ENCODE measurements at places on chromosomes 4 and X.

DNA sequence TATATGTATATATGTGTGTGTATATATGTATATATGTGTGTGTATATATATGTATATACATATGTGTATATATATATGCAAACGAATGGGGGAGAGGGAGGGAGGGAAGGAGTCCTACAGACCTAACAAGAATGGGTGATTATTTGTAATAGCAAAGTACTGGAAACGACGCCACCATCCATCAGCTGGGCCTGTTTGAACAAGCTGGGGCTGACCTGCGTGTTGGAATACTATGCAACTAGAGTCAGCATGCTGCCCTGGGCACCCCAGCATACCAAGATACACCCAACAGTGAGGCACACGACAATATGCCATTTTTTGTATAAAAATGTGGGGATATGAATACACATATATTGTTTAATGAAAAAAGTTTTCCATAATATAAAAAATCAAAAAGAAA is 21.6 kb upstream of the CCNQ start:
- DNase-seq, result no peak

DNA sequence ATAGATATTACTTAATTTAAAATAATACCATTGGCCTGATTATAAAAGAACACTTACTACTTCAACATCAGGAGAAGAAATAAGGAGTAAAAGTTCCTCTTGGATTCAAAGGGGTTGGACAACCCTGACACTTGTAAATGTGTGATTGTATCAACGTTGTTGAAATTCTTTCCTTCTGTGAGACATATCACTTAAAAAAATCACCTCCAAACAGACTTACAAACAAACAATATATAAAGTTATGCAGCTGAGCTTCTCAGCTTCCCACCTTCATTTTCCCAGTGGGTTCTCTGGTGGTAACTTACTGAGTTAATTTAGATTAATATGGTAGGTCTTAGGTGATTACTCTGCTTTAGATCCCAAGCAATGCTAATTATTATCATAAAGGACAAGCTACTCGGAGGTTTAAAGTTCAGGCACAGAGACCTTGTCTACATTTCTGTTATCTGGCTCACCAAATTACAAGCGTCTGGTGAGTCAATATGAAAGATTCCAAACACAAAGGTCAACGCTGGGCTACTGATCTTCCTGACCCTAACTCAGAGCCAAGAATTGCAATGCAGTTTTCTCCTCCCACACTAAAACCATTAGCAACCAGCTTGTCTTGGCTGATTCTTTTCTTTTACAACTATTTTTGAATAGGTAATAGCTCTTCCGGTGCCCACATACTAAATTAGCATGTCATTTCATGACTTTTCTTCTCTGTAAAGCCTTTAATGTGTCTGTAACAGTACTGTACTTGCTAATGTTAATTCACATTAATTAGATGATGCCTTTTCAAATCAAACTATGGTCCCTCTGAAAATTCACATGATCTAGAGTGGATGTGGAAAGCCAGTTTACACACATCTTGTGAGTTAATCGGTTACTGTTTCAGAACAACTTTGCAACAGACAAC is 157.6 kb downstream of the RASL11B start:
- DNase-seq, result no peak

DNA sequence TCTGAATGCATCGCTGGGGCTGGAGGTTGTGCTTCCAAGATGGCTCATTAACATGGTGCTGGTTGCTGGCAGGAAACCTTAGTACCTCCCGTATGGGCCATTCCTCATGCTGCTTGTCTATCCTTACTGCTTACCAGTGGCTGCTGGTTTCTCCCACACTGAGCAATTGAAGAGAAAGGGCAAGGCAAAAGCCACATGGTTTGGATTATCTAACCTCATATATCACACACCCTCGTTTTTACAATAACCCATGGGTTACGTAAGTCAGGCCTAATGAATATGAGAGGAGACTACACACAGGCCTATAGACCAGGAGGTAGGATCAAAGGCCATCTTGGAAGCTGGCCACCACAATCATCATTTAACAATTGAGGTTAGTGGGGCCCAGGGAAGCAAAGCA is 141.8 kb upstream of the EDNRA start:
- DNase-seq, result no peak

DNA sequence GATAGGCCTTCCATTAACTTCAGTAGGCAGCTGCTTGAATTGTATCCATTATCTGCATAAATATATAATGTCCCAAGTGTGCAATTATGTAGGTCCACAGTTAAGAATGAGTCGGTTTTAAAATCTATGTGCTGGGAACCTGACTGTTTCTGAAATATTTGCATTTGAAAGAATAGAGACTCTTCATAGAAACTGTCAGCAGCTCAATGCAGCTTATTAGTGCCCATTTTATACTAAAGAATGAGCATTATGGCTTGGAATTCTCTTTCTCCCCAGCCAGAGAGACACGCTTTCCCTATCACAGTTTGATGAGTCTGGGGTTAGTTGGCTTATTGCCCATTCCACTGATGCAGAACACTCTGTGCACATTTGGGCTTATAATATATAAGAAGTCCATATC is 202.0 kb upstream of the PCDH7 start:
- DNase-seq, result no peak

DNA sequence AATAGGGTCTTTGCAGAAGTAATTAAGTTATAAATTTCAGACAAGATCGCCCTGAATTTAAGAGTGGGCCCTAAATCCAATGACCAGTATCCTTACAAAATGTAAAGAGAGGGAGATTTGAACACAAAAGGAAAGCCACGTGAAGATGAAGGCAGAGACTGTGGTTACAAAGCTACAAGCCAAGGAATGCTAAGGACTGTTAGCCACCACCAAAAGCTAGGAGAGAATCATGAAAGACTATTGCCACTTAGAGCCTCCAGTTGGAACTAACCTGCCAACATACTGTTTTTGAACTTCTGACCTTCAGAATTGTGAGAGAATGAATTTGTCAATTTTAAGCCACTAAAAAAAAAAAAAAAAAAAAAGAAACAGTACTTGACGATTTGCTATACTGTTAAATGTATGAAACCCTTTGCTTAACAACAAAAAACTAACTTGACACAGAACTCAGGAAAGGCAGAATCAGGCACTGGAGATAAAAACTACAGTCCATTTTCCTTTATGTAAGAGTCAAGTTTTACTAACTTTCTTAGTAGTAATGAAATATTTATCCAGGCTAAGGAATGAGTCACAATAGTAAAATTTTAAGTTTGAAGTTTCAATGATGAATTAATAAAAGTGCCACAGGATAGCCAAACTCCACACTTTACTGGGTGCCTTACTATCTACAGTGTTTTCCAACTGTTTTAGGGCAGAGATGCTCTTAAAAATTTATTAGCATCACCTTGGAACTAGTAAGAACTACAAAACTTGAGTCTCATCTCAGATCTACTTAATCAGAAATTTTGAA is 25.1 kb downstream of the DHX15 start:
- no peak for DNase-seq

DNA sequence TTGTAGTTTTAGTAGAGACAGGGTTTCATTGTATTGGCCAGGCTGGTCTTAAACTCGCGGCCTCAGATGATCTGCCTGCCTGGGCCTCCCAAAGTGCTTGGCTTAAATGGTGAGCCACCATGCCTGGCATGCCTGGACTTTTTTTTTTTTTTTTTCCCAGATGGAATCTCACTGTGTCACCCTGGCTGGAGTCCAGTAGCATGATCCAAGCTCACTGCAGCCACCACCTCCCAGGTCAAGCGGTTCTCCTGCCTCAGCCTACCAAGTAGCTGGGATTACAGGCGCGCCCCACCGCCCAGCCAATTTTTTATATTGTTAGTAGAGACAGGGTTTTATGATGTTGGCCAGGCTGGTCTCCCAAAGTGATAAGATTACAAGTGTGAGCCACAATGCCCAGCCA is 8.4 kb downstream of the UBE2K start:
- DNase-seq, result no peak

GRCh38 chr4:153519687-153520086 is 53.5 kb downstream of the TMEM131L start:
- no peak for DNase-seq

GRCh38 chr4:143017210-143017609 is 167.5 kb upstream of the USP38 start:
- DNase-seq, result no peak

DNA sequence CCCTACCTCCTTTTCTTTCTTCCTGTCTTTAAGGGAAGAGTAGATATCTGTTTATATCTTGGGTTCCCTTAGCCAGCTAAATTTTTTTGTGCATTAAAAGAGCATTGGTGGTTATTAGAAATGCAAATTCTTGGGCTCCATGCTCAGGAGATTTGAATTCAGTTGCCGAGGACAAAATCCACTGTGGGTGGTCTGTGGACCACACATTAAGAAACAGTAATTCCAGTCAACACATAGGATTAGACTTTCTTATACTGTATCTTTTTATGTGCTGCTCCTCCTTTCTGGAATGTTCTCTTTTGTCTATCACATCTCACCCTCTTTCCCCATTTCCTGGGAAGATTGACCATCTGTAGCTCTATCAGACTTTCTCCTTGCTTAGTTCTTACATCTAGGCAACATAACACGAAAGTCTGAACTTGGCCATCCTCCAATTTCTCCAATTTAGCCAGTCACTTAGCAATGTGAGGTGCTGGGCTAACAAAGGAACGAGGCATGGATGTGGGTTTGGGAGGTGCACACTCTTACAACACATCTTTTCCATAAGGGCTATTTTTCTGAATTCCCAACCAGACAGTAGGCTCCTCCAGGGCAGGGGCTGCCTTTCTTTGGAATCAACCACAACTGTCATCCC is 5.3 kb upstream of the PDLIM3 start:
- DNase-seq, result no peak

DNA sequence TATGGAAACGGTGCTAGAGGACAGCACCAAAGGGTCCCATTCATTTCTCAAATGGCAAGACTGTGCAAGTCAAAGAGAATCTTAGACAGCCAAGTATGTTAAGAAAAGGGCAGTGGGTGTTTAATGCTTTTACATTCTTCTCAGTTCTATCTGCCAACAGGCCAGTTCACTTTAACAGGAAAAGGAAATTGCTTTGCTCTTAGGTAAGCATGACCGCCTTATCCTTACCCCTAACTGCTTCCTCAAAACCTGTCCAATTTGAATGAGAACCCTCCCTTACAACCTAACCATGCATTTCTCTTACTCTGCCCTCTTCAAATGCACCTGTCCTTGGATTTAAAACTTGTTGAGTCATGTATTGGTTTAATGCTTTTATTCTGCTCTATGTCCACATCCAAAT is 44.5 kb upstream of the BLTP1 start:
- no peak for DNase-seq

DNA sequence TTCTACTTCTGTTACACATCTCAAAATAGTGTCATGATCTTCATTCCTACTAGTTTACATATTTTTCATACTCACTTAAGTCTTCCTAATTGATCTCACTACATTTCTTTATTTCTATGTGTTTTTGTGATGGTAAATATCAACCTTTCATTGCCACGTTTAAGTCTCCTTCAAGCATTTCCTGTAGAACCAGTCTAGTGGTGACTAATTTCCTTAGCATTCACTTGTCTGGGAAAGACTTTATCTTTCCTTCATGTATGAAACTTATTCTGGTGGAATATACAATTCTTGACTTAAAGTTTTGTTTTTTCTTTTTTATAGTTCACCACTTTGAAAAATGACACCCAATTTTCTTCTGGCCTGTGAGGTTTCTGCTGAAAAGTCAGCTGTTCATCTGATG is 181.4 kb upstream of the NEIL3 start:
- no peak for DNase-seq

DNA sequence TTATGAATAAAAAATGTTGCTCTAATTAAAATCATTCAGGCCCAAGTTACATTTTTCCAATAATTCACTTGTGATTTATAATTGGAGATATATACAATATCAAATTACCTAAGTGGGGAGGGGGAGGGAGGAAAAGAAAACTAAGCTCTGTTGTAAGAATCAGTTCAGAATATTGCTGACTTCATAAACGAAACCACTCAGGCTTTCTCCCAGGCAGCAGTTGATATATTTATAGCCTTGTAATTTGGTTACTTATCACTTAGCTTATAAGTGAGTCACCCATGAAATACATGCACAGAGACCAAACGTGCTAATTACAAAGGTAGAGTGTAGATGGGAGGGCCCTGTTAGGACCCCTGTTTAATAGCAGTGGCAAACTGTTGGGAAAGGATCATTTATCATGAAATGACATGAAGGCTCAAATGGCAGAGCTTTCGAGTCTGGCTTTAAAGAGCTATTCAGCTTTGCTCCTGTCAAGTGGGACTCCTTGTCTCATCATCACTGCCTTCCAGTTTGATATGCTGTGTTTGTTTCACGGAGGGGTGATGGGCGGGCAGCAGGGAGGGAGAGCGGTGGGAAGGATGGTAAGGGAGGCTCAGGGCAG is 105.6 kb upstream of the PGRMC2 start:
- DNase-seq, result no peak

DNA sequence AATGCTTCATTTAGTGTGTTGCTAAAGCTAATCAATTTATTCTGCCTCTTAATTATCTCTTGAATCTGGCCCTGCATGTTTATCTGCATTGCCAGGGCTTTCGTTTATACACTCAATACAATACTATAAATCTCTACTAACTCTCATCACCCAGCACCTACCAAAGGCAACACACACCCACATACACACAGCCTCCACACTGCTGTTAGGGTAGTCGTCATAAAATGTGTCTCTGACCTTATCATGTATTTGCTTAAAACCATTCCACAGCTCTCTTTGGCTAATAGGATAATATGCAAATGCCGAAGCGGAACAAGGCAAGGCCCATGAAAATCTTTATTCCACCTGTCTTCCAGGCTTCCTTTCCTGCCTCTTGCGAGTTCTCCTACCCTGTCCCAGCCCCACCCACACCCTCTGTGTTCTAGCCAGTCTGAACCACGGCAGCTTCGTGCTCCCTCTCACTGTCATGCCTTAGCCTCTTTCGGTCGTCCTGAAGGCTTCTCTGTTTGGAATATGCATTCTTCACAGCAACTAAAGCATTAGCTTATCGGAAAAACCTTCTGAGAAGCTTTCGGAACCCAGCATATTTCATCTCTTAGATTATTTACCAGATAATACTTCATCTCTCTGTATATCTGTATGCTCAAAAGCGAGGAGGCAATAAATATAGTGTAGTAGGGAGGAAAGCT is 333.5 kb downstream of the TENM3 start:
- no peak for DNase-seq

- no peak for DNase-seq
Observed at GRCh38 chrX:123188081-123188480, 4.0 kb downstream of the GRIA3 start.

- DNase-seq, result no peak
Observed at GRCh38 chr4:26464420-26465095, 25.7 kb downstream of the CCKAR start.

DNA sequence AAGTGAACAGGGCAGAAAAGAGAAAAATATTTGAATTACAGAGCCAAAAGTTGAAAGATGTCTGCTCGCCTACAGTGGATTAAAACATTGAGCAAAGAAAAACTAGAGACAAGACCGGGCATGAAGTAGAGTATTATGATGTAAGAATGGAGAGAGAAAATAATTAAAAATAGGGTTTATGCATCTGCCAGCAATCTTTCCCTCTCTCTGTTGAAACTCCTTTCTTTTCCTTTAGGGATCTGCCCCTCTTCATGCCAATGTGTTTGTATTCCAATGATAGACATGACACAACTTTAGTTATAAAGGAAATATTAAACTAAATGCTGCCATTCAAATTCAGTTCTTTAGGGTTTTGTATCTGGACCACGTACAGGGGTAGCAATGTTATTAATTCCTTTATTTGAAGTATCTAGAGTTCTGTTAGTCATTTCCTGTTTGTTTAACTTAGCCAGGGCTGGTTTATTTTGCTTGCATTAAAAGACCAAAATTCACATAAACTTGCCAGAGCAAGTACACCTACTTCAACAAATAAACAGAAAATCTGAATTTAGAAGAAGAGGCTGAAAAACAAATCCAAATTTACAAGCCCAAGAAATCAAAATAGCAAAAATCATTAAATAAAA is 202.6 kb downstream of the SPOCK3 start:
- DNase-seq, result no peak

GRCh38 chr4:54234497-54235205 is 5.6 kb downstream of the PDGFRA start:
- DNase-seq, result no peak
